ENCODE measurements at places on chromosomes 2 and 18.

DNA sequence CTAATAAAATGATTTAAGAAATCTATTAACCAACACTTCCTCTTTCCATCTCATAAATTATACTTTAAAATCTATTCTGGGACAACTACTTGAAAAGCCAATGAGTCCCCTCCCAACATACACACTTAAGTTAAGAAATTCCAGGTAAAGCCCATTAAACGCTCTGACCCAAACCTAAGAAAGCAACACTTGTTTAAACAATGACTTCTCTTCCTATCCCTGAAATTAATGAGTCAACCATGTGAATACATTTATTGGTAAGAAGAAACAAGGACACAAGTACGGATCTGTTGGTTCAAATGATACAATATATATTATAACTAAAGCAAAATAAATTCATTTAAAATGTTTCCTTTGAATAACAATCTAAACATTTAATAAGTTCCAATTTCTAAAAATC is 279.4 kb downstream of the ERBB4 start:
- no peak for DNase-seq

DNA sequence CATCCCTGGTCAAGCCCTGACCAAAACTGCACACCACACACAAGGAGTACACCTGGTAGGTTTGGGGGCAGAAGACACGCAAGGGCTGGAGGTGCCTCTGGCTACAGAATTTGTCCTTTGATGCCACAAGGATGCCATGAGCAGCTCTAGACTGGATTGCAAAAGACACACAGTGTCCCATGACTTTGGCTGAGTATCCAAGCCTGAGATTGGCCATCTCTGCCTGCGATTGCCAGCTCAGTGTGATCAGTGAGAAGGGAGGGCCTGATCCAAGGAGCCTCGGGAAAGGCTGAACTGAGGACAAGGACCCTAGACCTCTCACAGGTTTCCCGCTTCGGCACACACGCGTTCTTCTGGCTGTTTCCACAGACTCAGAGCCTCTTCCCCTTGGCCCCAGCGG is 60.0 kb upstream of the FOSL2 start:
- DNase-seq, result no peak

- no peak for DNase-seq
These were observed 1162.5 kb upstream of the LRRTM1 start for GRCh38 chr2:81467096-81467495.

GRCh38 chr2:43758739-43759138 is 15.1 kb upstream of the DYNC2LI1 start:
- no peak for DNase-seq

DNA sequence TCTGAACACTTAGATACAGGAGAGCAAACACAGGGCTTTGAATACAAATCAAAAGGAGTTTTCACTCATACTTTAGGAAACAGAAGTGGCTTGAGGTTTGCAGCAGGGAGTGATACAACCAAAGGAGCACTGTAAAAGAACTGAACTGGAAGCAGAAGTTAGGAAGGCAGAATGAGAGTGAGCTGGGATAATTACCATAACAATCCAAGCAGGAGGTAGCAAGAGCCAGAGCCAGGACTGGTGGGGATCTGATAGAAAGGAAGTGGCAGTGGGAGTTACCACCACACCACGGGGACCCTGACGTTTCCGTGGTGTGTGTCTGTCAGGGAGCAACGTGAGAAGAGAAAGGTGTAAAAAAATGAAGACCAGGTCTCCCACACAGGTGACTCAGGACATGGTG is 81.3 kb upstream of the EPB41L3 start:
- DNase-seq, result no peak

- DNase-seq, result no peak
These were observed 129.4 kb upstream of the MAPRE2 start for GRCh38 chr18:34911661-34912384.

DNA sequence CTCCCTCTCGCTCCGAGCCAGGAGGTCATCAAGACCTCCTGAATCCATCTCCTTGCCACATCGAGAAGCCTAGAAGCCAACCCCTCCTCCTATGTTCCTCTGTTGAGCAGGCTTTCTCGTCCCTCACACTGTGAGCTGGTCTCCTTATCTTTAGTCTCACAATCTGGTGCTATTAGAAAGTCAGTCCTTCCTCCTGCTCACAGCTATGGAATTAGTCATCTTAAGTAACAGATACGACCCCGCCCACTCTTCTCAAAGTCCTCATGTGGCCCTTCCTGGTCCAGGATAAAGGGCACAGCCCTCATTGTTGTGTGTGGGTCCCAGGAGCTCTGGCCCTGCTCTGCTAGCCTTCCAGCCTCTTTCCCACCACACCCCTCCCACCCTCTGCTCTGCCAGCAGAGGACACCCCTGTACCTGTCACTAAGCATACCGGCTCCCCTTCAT is 41.4 kb upstream of the TRIB2 start:
- peak; percentile 98 for DNase-seq

GRCh38 chr2:114061566-114062098 is 171.7 kb downstream of the ACTR3 start:
- no peak for DNase-seq

DNA sequence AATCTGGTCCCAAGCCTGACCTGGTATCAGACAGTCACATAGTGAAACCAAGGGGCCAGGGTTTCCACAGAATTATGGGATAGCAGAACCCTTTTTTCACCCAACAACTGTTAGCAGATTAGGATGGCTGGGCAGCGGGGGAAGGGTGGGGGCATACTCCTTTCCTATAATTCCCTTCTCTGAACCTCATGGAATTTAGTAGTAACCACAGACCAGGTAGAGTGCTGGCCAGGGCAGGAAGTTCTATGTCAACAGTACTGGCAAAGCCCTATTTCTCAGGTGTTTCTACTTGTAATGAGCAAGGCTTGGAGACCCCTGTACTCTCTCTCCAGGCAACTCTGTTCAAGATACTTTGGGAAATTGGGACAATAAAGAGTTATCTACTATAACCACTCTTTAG is 174.6 kb downstream of the THADA start:
- DNase-seq, result no peak

- peak; percentile 63 for DNase-seq
These were observed 583 bp downstream of the NEMP2 start for GRCh38 chr2:190533968-190534309.

- DNase-seq, result no peak
These were observed 352.0 kb downstream of the THSD7B start for GRCh38 chr2:137117385-137117784.

DNA sequence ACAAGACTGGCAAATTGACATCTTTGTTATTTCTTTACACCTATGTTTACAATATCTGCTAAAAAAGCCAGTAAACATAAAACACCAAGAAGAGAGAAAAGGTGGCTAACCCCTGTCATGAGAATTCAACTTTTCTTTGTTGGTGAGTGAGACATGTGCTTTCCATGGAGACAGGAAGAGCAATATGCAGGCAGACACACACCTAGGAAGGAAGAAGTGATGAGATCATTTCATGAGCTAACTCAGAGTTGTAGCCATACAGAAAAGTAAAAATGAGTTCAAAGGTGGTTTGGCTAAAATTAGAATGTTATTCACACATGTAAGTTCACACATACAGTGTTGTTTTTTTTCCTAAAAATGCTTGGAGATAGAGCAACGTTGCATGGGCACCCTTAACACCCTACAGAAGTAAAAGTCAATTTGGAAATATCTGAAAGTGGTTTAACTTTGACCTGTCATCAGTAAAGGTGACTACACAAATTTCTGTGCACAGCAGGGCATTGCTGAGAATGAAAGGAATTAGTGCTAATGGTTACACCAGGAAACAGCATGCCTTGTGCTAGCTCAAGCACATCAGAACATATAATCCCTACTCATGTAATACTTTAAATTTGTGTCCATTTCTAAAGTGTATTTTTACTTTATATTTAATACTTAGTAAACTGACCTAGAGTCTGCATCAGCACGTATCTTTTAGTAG is 557.6 kb downstream of the CBLN2 start:
- DNase-seq, result no peak

DNA sequence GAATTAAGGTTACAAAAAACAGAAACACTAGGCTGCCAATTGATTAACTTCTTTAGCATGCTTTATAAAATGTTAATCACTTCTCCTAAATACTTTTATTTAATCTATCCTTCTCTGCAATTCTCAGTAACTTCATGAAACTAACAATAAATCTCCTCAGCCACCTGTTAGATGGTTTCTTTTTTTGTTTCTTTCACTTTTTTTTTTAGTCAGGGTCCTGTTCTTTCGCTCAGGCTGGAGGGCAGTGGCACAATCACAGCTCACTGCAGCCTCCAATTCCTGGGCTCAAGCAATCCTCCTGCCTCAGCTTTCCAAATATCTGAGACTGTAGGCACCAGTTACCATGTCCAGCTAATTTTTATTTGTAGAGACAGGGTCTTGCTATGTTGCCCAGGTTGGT is 213.4 kb upstream of the STK17B start:
- no peak for DNase-seq

DNA sequence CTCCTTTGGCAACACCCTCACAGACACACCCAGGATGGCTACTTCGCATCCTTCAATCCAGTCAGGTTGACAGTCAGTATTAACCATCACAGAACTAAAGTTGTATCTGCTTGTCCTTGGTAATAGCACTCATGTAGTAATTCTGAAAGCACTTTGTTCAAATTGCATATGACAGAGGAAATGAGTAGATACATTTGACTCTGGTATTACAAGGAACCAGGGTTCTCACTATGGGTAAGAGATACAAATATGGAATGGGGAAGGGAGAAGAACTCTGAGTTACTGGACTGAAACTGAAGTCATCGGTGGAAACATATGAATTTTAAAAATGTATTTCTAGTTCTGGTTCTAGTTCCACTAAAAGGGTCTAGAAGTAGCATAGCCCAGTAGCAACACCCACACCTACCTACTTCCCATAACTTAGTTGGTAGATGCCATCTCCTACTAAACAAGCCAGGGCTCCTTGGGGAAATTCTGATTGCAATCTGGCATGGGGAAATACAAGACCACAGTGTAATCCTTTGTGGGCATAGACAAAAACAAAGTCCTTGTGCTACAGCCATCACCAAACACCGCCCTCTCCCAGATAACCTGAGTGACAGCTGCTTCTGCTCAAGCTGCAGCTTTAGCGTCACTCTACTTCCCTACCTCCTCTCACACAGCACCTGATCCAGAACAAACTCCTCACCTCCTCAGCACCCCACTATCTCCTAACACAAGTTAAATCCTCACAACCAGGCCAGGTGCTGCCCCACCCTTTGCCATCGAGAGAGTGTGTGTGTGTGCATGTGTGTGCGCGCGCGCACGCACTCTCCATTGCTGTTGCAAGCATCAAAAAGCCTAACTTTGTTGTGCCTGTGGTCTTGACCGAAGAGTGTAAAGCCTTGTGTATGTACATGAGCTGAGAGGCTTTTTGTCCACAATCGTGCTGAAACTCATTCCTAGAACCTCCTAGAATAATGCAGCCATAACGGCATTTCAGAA is 31.4 kb upstream of the CD226 start:
- no peak for DNase-seq

DNA sequence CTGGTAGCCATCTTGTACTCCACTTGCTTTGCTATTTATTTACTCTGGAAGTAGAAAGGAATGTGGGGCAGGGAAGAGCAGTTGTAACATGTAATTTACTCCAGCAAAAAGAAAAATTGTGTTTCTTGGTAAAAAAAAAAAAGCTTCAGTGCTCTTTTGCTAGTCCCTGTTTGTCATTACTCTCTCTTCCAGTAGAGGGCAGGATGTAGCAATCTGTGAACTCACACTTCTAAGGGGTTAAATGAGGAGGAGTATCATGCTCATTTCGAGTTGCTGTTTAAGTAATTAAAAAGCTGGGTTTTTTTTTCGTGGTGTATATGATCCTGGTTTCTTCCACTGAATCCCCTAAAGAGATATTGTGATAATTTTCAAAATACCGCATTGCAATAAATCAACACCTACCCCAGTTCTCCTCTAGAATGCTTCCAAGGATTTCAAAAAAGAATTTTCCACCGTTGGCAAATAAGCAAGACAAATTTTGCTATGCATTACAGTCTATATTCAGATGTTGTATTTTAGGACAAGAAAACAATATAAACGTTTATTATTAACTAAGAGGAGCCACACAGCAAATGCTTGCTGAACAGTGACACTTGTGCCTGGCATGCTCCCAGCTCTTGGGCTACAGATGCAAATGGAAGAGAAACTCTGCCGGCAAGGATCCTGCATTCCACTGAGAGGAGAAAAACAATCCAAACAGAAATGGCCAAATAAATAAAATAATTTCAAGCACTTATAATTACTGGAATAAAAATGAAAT is 261.6 kb downstream of the ASXL3 start:
- DNase-seq, result peak; percentile 69

GRCh38 chr2:136375017-136375901 is 257.3 kb upstream of the CXCR4 start:
- no peak for DNase-seq

DNA sequence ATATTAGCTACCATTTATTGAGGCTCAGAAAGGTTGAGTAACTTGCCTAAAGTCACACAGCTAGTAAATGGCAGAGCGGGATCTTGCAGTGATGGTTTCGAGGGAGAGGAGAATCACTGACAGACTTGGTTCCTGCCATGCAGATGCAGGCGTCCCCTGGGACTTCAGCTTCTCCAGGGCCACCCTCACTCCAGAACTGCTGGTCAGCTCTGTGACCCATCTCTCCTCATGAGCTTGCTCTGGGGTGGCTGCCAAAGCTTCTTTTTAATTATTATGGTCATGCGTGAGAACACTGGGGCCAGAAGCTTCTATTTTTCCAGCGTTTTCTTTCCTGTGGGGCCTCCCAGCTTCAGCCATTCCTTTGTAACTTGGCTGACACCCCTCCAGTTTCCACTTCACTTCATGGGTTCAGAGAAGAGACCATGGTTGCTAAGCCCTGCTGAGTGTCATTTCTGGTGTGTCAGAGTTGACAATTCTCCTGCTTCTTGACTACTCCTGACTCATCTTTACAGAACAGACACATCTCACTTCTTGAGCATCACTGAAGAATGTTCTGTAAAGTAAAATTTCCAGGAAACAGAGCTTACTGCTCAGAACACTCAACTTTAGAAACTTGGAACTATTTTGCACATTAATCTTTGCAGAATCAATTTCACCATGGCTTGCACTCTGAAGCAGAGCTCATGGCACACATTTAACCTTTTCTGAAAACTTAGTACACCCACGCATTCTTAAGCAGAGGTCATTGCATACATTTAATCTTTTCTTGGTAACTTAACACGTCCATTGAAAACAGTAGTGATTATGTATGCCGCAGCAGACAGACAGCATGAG is 70.4 kb downstream of the IL1R2 start:
- DNase-seq, result peak; percentile 15

GRCh38 chr2:121907928-121908327 is 152.5 kb downstream of the TSN start:
- DNase-seq, result no peak

Measured in small intestine (tissue), 16 donors.